Activated CD4-positive, alpha-beta T cell treated with anti-CD3 and anti-CD28 coated beads, Interleukin-2, amount 50 U/mL, for 24 hours (primary cell): ENCODE measurements at places on chromosomes 7 and 10.

DNA sequence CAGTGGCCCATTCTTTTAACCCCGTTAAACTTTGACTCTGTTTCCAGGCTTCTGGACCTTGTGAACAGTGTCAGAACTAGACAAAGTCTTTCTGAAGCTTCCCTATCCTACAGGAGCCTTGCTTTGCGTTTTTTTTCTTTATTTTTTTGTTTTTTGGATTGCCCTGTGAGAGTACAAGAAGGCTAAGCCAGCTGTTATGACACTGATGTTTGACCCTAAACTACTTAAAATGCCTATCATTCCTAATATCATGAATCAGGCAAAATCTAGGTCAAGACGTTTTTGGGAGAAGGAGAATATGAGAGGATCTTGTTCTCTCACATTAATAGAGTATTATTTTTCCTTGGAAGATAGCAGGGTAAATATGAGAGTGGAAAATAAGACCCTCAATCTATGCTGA is 79.8 kb downstream of the EPDR1 start:
- DNase-seq: no peak

- DNase-seq: no peak
Observed at GRCh38 chr7:19117870-19118608, 603 bp upstream of the TWIST1 start.

DNA sequence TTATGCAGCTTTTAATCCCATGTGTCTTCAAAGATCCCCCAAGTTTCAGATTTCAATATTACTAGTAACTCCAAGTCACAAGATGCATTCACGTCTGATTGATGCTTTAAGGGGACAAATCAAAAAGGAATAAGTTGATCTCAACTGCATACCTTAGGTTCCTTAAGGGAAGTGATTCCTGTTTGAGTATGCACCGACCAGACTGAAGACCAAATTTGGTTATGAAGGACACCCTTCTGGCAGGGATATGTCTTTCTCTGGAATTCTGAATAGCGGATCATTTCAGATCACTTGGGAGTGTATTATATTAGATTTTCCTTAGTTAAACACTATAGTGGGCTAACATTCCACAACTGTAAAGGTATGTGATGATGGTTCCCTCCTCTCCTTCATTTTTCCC is 4.3 kb downstream of the KIF5B start:
- no peak for DNase-seq

GRCh38 chr7:27973625-27974024 is 207.0 kb downstream of the JAZF1 start:
- no peak for DNase-seq

- no peak for DNase-seq
Observed at GRCh38 chr7:25006276-25006675, 26.3 kb upstream of the OSBPL3 start.

DNA sequence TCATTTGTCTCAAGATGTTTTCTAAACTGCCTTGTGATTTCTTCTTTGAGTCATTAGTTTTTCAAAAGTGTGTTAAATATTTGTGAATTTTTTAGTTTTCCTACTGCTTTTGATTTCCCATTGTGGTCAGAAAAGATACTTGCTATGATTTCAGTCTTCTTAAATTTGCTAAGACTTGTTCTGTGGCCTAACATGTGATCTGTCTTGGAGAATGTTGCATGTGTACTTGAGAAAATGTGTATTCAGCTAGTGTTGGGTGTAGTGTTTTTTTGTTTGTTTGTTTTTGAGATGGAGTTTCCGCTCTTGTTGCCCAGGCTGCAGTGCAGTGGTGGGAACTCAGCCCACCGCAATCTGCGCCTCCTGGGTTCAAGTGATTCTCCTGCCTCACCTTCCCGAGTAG is 28.6 kb downstream of the BMPR1A start:
- DNase-seq: no peak

DNA sequence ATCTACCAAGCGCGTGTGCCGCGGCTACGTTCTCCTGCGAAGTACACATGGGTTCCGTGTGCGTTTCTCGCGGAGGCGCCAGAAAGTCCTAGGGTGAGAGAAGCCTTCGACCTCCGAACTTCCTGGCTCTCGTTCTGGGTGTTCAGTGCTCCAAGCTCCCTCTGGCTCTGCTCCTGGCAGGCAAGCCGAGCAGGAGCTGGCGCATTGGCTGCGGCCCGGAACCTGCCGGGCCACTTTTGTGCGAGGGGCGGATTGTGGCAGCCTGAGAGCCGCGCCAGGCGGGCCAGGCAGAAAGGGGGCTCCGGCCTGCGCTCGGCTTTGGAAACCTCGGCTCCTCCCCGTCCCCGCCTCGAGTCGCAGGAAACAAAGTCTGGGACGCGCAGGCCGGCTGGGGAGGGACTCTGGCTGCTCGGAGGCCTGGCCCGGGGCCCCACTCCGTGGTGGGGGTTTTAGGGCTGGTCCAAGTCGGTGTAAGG is 9.6 kb downstream of the EMX2 start:
- no peak for DNase-seq

- no peak for DNase-seq
Observed at GRCh38 chr10:34811126-34811967, 3.7 kb downstream of the PARD3 start.

DNA sequence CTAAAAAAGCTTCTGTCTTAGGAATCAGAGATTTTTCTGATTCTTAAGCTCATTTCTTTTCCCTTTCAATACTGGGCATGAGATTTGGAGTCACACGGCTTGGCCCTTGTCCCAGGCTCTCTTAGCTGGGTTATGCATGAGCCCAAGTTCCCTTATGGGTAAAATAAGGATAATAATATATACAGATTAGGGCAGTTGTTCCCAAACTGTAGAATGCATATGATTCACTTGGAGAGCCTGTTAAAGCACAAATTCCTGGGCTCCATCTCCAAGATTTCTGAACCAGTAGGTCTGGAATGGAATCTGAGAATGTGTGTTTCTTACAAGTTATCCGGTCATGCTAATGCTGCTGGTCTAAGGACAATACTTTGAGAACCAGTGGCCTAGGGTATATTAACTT is 154.0 kb downstream of the REEP3 start:
- DNase-seq: no peak

DNA sequence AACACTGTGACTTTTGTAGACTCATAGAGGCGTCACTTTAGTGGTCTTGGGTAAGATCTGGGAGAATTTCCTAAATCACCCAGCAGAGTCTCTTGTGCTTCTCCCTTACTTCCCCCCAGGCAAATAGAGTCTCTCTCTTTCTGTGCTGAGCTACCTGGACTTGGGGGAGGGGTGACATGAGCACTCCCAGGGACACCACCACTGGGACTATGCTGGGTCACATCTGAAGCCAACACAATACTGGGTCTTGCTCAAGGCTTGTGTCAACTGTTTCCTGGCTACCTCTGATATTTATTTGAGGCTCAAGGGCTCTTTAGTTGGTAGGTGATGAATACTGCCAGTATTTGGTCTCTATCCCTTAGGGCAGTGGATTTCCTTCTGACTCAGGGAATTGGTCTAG is 214.6 kb upstream of the TPK1 start:
- no peak for DNase-seq

DNA sequence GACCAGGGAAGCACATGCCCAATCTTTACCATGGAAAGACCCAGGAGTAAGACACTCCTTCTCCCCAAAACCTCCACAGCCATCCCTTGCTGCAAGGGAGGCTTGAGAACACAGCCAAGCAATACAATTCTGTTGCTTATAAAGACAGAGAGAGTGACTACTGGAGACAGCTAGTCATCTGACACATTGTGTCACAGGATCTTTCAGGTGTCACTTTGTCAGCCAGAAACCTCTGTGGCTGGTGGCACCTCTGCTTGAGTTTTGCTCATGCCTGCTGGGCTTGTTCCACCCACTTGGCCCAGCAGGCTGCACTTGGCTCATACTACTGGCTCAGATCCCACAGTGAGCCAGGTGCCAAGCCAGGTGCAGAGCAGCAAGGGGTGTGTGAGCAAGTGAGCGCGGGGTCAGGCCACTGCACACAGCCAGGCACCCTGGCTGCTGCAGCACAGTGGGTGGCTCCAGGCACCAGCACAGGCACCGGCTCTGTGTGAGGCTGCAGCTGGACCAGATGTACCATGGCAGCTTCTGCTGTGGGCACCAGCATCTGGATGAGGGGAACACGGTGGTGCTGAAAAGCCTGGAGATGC is 12.4 kb upstream of the PRLHR start:
- no peak for DNase-seq

GRCh38 chr10:15238555-15239335 is 70.3 kb upstream of the NMT2 start:
- DNase-seq: no peak

DNA sequence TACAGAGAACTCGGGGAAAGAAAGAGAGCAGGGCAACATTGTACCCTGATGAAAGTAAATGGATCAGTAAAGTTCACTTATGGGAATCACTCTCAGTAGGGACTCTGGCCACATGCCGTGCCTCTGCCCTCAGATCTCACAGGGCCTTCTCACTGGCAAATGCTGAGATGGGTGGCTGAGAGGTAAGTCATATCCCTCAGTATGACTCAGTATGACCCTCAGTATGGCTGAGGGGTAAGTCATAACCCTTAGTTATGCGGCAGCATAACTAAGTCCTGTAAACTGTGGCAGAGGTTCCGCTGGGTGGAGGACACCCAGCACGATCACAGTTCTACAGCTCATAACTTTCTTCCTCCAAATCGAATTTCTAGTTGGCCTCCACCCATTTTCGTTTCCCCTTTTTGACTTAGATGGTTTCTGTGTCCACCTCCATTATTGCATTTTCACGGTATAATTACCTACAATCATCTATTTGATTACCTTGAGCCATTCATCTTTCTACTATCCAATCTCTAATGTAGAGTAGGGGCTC is 26.5 kb upstream of the WNT16 start:
- DNase-seq: no peak

DNA sequence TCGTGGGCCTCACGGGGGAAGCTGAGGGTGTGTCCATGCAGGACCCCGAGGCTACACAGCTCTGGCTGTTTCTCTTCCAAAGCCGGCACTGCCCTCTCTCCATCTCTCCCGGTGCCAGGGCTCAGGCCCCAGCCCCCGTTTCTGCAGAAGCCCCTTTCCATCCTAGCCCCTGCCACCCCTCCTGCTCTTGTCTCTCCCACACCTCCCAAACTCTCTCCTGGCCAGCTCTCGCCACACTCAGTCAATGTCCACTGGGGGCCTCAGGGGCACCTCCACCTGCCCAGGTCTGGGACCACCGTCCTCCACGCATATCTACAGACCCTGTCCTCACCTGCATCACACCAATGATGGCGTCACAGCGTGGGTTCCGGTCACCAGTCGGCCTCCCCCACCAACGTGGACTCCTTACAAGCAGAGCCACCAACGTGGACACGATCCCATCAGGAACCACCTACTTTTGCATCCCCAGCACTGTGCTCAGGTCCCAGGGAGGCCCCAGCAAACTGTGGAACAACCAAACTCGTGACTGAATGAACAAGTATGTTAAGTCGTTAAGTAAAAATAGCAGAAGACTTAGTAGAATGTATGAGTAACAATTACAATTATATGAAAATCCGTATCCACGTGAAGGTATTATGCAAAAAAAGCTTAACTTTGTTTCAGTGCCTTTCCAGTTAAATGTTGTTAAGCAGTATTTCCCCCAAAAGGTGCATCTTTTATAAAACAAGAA is 38.4 kb downstream of the DIP2C start:
- no peak for DNase-seq

GRCh38 chr10:123883673-123884320 is 7.8 kb downstream of the CPXM2 start:
- DNase-seq: no peak

GRCh38 chr10:112678987-112679386 is 232.0 kb downstream of the VTI1A start:
- no peak for DNase-seq

DNA sequence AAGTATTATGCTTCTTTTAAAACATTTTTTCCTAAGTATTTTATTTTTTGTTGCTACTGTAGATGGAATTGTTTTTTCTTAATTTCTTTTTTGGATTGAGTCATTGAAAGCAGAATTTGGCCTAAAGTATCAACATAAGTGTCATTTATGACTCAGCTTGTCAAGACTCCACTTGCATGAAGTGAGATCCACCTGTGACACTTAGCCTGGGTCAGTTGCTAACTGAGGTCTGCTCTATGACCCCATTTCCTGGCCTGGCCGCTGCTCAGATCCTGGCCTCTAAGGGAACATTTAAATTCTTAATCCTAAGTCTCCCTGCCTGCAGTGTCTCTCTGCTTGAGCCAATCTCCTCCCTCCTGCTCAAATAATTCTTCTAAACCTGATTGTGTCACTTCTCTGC is 35.5 kb downstream of the TMEM270 start:
- no peak for DNase-seq

GRCh38 chr7:104986628-104987259 is 27.3 kb upstream of the KMT2E start:
- DNase-seq: no peak

- no peak for DNase-seq
Observed at GRCh38 chr7:43559171-43559945, 23.6 kb upstream of the STK17A start.

GRCh38 chr10:100733329-100733728 is 12.1 kb upstream of the PAX2 start:
- no peak for DNase-seq

- DNase-seq: no peak
Observed at GRCh38 chr10:77710081-77710551, 72.5 kb upstream of the KCNMA1 start.

GRCh38 chr7:473870-474604 is 45.6 kb downstream of the PDGFA start:
- DNase-seq: no peak

DNA sequence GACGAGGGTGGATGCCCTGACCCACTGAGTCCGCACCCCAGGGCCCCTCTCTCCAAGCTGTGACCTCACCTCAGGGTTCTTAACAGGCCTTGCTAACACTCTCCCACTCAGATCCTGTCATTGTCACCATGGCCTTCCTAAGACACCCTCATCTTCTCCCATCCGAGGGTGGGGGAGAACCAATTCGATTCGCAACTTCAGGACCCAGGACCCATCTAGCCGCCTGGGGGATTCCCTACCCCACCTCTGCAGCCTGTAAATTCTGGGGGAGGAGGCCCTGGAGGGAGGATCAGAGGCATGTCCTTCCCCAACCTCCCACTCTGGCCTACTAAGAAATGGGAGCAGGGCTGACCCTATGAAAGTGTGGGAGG is 17.4 kb downstream of the TRIM8 start:
- no peak for DNase-seq

DNA sequence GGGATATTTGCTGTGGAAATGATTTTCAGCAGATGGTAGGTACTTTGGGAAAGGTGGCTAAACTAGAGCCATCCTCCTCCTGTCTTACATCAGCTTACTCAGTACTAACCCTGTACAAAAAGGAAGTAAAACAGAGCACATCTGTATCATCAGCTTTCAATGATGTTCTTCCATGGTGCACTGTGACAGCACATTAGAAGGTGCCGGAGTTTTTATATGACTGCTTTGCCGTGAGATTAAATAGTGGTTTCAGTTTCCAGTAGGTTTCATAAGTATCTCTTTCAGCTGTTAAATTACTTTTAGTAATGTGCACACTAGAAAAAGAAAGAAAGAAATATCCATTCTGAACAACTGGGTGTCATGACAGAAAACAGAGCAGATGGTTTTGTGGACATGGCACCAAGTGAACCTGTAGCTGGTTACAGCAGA is 86.5 kb downstream of the ARID5B start:
- DNase-seq: peak; percentile 58

- no peak for DNase-seq
Observed at GRCh38 chr7:101816595-101817470, 593 bp upstream of the CUX1 start.

GRCh38 chr10:126459032-126459831 is 71.0 kb upstream of the ADAM12 start:
- no peak for DNase-seq

GRCh38 chr10:114271779-114272167 is 32.7 kb downstream of the VWA2 start:
- no peak for DNase-seq

- DNase-seq: no peak
Observed at GRCh38 chr10:106956216-106956915, 208.1 kb downstream of the SORCS1 start.

- no peak for DNase-seq
Observed at GRCh38 chr7:25408876-25409275, 180.6 kb upstream of the NPVF start.
